Fibroblast of gingiva (primary cell): ENCODE measurements at places on chromosomes 7 and 10.
A peak's percentile ranks its signal among the peaks of the same experiment; 100 is the strongest.

DNA sequence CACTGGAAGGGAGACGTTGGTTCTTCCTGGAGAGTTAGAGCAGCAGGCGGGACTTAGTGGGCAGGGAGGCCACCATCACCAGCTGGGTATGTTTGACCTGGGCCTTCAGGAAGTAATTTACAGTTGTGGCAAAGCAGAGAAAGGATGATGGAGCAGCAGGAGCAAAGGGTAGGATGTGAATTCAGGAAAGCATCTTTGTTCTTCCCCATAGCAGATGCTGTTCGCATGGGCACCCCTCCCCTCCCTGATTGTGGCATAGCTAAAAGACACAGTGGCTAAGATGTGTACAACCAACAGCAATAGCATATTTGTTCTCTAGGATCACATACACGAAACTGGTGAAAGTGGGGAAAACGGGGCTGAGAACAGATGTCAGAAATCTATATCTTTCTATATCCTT is 56.3 kb upstream of the ITPRID1 start:
- no peak for DNase-seq

- no peak for DNase-seq
Observed at GRCh38 chr10:64396105-64396708, 875.0 kb downstream of the REEP3 start.

DNA sequence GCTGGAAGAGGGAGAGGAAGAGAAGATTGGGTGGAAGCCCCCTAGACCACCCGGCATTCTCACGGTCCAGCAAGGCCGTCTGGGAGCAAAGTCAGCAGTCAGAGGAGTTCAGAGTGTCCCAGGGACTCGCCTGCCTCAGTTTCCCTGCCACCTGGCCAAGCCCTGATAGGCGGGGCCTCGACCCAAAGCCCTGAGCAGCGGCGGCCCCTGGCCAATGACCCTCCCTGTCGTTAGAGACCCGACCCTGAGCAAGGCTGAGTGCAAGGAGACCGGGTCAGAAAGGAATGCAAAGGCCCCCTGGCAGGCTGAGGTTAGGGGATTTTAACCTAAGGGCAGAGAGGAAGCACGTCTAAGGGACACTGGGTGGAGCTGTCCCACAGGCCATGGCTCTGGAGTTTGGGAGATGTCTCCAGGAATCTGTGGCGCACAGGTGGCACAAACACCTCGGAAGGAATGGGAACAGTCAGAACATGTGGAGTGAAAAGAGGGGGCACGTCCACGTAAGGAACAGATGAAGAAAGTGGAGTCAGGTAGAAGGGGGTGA is 196.8 kb upstream of the PDE1C start:
- DNase-seq: no peak

- no peak for DNase-seq
Observed at GRCh38 chr7:88818552-88818951, 23.0 kb upstream of the TEX47 start.

- no peak for DNase-seq
Observed at GRCh38 chr7:155333346-155334234, 35.9 kb downstream of the INSIG1 start.

- DNase-seq: peak; percentile 73
Observed at GRCh38 chr7:825386-825785, 6.9 kb upstream of the SUN1 start.

DNA sequence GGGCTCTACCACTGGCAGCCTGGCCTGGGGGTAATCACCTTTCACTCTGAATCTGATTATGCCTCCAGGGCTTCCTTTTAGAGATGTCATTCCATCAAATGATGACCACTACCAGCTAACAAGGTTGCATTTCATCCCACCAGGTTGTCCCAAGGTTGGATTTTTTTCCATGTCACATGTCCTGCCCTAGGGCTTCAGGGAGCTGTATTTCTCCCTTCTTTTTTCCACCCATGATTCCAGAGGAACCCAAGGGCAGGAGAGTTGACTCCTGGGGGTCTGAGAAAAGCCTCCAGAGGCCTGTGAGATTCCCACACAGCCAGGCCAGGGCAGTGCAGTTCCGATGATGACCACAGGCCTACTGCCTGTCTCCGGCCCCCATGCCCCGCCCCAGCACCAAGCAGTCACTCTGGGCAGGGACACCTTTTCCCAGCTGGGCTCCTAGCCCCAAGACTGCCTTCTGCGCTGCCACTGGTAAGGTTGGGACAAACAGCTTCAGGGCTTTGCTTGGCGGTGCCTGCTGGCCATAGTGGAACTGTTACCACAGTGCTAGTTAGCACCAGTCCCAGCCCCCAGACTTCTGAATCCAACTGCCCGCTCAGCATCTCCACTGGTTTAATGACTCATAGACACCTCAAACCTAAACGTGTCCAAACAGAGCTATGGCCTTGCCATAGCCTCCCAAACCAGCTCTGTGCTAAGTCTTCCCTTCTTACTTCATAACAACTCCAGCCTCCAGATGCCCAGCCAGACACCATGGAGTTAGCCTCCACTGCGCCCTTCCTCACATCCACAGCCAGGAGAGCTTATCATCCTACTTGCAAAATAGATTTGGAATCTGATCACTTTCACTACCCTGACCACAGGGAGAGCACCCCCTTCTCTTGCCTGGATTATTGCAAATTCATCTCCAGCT is 133.7 kb downstream of the ARHGAP22 start:
- no peak for DNase-seq

GRCh38 chr7:77276120-77276519 is 76.5 kb upstream of the FGL2 start:
- no peak for DNase-seq

GRCh38 chr7:104976966-104977636 is 36.9 kb upstream of the KMT2E start:
- DNase-seq: peak; percentile 76

DNA sequence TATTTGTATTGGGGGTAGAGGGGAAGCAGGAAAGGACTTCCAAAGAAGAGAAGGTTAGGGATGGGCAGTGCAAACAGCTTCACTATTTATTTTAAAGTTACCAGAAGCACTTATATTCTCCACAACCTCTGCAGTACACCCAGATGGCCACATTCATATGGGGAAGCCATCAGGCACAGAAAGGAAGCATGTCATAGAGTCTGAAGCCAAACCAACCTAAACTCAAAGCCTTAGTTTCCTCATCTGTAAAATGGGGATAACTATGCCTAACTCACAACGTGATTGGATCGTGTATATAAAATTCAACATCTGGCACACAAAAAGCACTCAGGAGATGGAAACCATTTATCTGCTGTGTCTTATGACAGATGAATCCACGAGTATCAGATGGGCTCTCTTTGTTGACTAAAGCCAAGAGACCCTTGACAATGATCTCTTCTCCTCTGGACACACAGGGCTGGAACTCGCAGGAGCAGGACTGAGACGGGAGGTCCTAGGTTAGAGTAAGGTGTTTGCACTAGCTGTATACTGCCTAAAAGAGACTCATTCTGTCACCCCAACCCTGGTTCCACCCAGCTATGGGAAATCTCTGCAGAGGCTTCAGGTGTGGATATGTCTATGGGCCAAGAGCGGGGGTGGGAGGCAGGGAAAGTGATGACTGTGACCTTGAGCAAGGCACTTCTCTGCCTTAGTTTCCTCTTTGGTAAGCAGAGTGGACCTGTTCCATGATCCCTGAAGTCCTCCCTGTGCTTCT is 1.8 kb downstream of the KIAA1549 start:
- DNase-seq: no peak

GRCh38 chr7:66769833-66770512 is 29.4 kb downstream of the RABGEF1 start:
- peak; percentile 58 for DNase-seq

- no peak for DNase-seq
Observed at GRCh38 chr10:1594372-1595241, 142.7 kb downstream of the ADARB2 start.

GRCh38 chr7:40165216-40165615 is 30.4 kb downstream of the SUGCT start:
- no peak for DNase-seq

DNA sequence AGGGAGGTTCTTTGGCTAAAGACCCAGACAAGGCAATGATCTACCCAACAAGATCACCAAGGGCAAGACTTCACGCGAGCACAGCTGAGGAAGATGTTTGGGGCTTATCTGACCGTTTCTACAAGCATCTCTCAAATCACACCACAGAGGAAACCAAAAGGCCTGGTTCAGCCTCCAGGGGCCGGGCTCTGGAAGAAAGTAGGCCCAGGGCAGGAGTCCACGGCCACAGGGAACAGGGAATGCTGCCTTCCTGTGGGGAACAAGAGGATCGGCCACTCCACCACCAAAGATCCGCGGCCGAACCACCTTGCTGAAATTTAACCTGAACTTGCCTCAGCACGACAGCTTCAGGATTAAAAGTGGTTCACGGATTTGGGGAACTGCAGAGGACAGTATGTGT is 332.5 kb downstream of the PTPRN2 start:
- DNase-seq: no peak

- no peak for DNase-seq
Observed at GRCh38 chr10:75733135-75733890, 301.9 kb downstream of the LRMDA start.

DNA sequence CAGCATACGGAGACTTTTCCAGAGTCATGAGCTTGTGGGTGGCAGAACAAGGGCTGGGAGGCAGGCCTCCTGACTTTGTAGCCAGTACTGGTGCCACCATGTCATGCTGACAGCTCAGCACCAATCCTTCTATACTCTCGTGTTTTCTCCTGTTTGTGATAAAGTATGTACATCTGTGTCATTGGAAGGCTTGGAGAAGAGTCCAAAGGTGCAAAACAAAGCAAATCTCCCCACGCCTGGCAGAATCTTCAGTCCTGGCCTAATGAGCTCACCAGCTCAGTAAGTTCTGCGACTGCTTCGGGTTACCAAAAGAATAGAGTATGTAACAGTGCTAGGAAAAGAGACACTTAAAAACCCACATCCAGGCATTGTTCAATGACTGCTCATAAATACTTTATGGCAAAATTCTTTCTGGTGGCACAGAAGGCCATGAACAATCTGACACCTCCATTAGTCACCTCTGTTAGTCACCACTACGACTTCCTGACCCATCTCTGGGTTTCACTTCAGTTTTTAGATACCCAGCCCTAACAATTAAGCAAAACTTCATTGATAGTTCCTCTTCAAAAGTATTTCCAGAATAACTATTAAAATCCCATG is 24.5 kb downstream of the STEAP1 start:
- DNase-seq: peak; percentile 62

DNA sequence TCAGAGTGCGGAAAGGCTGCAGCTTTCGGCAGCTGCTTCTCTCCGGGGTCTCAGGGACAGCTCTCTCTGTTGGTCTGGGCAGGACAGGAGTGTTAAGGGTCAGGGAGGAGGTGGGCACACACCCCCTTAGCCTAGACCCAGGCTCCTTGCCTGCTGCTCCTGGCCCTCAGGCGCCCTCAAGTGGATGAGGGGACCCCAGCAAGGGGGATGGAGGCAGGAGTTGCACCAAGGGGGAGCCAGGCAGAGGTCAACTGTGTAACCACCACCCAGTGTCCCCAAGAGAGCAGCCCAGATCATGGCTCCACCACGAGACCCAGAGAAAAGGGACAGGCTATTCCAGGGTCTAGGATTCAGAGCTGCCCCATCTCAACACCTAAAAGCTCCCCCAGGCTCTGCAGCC is 26.9 kb downstream of the SPOCK2 start:
- DNase-seq: no peak

DNA sequence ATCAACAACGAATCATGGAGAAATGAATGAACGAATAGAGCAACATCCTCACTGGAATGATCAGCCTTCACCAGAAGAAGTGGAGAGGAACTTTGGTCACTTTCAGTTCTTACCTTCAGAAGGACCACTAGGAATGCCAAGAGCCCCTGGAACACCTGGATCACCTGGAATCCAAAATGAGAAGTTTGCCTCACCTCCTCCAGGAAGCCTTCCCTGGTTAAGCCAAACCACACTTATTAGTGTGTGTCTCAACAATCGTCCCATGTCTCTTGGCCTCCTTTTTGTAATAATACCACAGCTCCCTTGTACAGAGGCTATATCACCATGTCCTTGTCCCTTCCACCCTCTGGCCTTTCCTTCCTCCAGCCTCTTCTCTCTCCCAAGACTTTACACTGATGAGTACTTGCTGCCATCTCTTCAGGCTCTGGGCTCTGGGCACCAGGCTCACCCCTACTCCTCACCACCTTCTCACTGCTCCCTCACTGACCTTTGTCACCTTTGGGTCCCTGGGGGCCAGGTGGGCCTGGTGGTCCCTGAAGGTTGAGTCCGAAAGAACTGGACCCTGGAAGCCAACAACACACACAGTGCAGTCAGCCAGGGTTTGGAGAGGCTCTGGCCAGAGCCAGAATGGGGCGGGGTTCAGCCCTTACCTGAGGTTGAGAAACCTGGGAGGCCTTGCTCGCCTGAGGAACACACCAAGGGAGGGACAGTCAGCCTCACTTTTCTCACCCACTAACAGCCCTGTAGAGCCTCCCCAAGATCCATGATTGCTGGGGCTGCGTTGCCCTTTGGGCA is 46.5 kb downstream of the COL17A1 start:
- no peak for DNase-seq

DNA sequence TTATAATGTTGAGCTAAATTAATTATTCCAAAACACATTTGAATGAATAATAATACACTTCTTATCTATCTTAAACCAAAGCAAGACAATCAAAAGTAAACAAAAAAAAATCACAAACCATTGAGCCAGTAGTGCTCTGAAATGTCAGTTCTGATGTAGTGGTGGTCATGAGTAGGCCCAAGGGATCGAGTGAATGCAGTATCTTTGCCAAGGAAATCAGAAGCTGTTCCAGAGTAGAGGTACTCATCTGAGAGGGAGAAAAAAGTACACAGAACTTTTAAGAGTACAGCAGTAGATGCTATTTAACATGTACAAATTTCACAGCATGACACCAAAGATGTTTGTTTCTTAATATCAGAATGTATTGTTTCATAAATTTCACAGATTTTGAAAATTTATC is 121.5 kb downstream of the SEMA3D start:
- peak; percentile 18 for DNase-seq

DNA sequence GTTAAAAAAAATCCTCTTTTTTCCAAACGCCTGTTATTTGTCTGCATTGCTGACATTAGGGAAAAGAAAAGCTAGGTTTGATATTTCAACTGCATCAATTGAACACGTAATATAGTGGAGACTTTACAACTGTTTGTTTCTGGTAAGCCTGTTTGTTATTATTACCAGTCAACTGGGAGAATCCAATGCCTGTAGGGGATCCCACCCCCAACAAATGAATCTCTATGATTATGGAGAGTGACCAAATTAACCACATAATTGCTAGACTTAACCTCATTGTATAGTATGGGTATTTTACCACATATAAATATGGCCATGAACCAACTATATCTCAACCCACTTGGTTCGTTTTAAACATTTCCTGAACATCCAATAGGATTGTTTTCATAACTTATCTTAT is 216.1 kb downstream of the TWIST1 start:
- no peak for DNase-seq

DNA sequence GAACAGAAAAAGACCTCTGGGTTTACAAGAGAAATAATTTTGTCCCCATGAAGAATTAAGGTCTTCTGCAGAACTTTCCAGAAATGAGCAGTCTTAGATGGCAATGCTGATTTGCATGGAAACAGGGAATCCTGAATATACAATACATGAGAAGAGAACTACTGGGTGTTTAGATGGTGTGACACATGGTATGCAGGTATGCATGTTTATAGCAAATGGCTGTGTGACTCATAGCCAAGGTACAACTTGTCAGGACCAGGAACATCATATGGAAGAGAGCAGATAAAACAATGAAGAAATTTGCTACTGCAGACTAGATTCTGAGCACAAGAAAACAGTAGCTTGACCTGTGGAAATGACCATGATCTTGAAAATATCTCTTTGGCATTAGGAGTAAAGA is 907.8 kb downstream of the GATA3 start:
- DNase-seq: no peak

GRCh38 chr7:95478272-95479037 is 7.3 kb upstream of the ASB4 start:
- peak; percentile 40 for DNase-seq

- no peak for DNase-seq
Observed at GRCh38 chr7:99173787-99174186, 29.9 kb upstream of the SMURF1 start.
